Vagina (tissue), 2 donors: ENCODE measurements at places on chromosomes 4 and X. TPM values are rescaled to one million over a fixed set of nuclear protein-coding genes. Genes with fewer than 3 reads are reported as not detected.

The GYG2 gene
- 15.7 TPM for total RNA-seq

The ANKRD50 gene
- 20.6 TPM for total RNA-seq

DNA sequence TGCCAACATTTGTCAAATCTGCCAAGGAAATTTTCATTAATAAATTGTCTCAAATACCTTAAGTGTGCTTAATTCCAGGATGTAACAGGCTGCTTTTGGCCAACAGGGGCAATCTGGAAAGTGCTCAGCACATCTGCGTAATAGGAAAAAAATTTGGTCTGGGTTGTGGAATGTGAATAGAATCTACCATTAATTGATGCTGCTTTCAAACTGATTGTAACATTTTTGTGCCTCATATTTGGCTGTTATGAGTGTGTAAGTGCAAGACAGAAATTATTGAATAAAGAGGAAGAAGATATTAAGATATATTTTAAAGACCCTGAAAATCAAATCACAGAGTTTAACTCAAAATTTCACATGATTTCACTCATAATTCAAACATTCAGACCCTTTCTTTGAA, 41.1 kb downstream of the REELD1 start:
- no peak overlapping the region for H3K27ac ChIP-seq
- DNase-seq = no peak
- H3K4me1 ChIP-seq = no peaks in the 10 kb centered on the region
- H3K36me3 ChIP-seq = no peaks in the 10 kb centered on the region
- H3K27me3 ChIP-seq = no peaks in the 10 kb centered on the region

- no peaks in the 10 kb centered on the region for H3K36me3 ChIP-seq
- H3K4me1 ChIP-seq = no peaks in the 10 kb centered on the region
Measured at GRCh38 chr4:6180841-6181631, 19.3 kb downstream of the JAKMIP1 start.

DNA sequence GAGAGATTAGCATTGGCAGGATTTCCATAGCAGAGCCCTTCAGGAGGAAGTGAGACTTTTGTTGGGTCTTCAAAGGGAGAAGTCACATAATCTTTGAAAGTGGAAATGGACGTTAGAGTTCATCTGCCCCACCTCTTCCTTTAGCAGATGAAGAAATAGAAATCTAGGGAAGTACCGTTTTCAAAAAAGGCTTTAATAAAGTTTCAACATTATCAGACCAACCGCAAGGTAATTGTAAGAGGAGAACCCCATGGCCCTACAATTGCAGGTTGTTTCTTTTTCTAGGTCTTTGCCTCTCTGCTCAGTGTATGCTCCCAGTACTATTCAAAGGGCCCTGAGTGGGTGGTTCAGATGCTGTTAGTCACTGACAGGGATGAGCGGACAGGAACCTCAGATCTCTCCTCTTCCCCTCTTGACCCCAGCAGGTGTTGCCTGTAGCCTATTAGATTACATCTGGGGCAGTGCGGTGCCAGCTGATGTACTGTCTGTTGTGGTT, 48.6 kb upstream of the AP1S2 start:
- no peaks in the 10 kb centered on the region for H3K4me1 ChIP-seq

DNA sequence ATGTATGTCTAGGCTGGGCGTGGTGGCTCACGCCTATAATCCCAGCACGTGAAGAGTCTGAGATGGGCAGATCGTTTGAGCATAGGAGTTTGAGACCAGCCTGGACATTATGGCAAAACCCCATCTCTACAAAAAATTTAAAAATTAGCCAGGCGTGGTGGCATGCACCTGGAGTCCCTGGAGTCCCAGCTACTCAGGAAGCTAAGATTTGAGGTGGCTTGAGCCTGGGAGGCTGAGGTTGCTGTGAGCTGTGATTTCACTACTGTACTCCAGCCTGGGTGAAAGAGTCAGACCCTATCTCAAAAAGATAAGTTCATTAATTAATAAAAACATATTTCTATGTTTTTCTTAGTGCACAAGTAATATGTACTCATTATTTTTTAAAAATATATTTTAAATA, 238.1 kb downstream of the ARHGAP24 start:
- no peaks in the 10 kb centered on the region for H3K27me3 ChIP-seq
- no peak overlapping the region for H3K27ac ChIP-seq
- peaks cover 5% of the 10 kb centered on the region for H3K4me1 ChIP-seq
- no peak overlapping the region for H3K4me3 ChIP-seq
- no peaks in the 10 kb centered on the region for H3K36me3 ChIP-seq

DNA sequence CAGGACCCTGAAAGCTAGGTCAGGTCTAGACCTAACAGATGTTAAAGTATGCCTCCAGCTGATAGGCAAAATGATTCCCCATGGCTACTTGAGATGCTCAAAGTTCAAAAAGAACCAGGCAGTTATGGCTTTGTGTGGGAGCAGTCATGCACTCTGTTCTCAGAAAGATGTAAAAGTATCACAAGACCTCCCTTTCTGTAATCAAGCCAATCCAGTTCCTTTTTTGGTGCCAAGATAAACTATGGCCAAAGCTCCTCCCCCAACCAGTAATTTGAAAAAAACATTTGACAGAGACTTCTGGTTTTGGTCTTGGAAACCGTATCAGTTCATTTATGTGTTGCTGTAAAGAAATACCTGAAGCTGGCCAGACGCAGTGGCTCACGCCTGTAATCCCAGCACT, 340.9 kb downstream of the CHIC1 start:
- no peak overlapping the region for H3K4me3 ChIP-seq
- H3K4me1 ChIP-seq = no peaks in the 10 kb centered on the region
- DNase-seq = no peak
- no peak overlapping the region for H3K27ac ChIP-seq
- no peaks in the 10 kb centered on the region for H3K36me3 ChIP-seq

DNA sequence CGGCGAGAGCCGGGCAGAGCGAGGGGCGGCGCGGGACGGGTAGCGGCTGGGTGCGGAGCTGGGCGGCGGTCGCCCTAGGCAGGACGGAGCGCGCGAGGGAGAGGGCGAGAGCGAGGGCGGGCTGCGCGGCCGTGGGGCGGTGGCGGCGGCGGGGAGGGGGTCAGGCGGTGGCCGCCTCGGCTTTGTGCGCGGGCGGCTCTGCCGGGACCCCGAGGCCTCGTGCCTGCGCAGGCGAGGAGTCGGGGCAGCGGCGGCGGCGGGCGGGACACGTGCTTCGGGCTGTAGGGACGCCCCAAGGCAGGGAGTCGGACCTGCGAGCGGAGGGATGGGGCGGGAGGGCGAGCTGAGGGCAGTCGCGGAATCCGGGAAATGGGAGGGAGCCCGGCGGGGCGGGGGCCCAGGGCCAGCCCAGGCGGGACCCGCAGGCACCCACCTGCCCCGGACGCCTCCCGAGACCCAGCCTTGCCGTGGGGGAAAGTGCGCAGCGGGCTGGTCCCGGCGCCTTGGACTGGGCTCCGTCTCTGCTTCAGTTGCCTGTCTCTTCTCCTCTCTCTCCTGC, 465 bp downstream of the BMPR1B start:
- peak overlapping the region; percentile 44 for H3K4me3 ChIP-seq
- no peak for DNase-seq
- H3K27ac ChIP-seq = no peak overlapping the region
- H3K36me3 ChIP-seq = no peaks in the 10 kb centered on the region
- H3K27me3 ChIP-seq = no peaks in the 10 kb centered on the region

DNA sequence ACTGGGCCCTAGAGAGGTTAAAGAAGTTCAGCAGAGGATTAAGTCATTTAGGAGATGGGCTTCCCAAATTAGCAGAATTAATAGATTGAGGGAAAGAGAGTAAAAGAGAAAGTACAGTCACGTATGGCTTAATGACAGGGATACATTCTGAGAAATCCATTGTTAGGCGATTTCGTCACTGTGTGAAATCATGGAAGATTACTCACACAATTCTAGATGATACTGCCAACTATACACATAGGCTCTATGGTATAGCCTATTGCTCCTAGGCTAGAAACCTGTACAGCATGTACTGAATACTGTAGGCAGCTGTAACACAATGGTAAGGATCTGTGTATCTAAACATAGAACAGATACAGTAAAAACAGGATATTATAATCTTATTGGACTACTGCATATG, 180.6 kb downstream of the RNF150 start:
- H3K27ac ChIP-seq = no peak overlapping the region
- DNase-seq = no peak
- no peaks in the 10 kb centered on the region for H3K36me3 ChIP-seq
- H3K4me3 ChIP-seq = no peak overlapping the region
- no peaks in the 10 kb centered on the region for H3K27me3 ChIP-seq
- peaks cover 13% of the 10 kb centered on the region for H3K4me1 ChIP-seq

DNA sequence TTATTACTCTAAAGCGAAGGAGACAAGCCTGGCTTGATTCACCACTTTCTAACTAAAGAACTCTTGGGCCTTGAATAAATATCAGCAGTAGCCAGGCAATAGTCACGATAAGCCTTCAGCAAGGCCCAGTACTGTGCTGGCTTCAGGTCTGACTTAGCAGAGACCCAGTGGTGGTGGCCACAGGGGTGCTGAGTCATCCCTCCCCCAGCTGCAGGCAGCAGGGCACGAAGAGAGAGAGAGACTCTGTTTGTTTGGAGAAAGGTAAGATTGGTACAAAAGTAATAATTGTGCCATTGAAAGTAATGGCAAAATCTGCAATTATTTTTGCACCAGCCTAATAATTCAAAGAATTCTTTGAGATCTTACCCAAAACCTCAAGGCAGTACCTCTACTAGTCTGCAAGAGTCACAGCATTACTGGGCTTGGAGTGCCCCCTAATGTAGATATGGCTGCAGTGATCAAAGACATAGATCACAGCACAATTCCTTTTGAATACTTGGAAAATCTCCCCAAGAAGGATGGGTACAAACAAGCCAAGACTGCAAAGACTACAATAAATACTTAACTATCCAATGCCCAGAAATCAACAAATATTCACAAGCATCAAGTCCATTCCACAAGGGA, 159.5 kb upstream of the USP38 start:
- H3K27ac ChIP-seq = no peak overlapping the region
- H3K27me3 ChIP-seq = no peaks in the 10 kb centered on the region
- H3K36me3 ChIP-seq = no peaks in the 10 kb centered on the region
- DNase-seq = no peak
- H3K4me1 ChIP-seq = peaks cover 7% of the 10 kb centered on the region

DNA sequence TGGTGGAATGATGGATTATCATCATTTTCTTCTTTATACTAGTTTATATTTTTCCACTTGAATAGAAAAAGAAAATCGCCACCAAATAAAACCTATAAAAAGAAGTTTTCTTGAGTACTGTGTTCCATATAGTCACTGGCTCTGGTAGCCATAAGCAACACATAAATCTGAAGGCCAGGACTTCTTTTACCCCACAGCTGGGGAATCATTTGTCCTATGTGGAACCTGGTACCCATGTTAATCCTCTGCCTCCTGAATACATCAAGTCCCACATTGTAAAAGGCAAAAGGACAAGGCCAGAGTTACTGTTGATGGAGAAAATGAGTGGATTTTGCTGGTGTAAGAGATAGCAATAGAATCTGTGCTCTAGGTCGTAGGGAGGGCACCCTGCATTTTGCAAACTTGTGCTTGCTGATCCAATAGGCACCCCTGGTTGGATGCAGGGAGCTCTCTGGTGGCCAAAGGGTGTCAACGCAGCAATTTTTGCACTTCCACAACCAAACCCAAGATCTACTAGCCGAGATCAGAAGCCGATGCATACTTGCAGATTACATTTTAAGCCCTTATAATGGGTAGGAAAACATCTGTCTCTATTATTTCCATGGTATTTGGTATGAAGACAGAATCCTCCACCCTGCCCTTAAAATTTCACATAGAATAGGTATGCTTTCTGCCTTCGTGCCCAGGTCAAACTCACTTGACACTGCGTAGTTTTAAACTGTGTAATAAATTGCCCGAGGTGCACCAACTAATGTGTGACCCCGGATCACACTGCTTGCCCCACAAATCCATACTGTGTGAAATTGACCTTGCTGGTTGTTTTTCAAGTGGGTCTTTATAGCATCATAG, 146.2 kb upstream of the SCML1 start:
- H3K36me3 ChIP-seq = no peaks in the 10 kb centered on the region
- peak overlapping the region; percentile 11 for H3K4me3 ChIP-seq
- peak overlapping the region; percentile 18 for H3K27ac ChIP-seq
- no peak for DNase-seq
- no peaks in the 10 kb centered on the region for H3K4me1 ChIP-seq
- H3K27me3 ChIP-seq = no peaks in the 10 kb centered on the region
